ENCODE measurements at places on chromosomes 11 and 22.
A peak's percentile ranks its signal among the peaks of the same experiment; 100 is the strongest.

DNA sequence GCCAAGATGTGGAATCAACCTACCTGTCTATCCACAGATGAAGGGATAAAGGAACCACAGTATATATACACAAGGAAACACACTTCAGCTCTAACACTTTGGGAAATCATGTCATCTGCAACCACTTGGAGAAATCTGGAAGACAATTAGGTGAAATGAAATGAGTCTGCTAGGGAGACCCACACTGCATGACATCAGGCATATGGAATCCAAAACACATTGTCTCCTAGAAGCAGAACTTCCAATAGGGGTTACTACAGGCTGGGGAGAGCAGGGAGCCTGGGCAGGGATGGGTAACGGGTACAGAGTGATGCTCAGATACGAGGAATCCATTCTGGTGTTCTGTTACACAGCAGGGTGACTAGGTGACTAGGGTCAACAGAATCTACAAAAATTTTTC, 18.3 kb downstream of the RGL4 start:
- no peak for DNase-seq

DNA sequence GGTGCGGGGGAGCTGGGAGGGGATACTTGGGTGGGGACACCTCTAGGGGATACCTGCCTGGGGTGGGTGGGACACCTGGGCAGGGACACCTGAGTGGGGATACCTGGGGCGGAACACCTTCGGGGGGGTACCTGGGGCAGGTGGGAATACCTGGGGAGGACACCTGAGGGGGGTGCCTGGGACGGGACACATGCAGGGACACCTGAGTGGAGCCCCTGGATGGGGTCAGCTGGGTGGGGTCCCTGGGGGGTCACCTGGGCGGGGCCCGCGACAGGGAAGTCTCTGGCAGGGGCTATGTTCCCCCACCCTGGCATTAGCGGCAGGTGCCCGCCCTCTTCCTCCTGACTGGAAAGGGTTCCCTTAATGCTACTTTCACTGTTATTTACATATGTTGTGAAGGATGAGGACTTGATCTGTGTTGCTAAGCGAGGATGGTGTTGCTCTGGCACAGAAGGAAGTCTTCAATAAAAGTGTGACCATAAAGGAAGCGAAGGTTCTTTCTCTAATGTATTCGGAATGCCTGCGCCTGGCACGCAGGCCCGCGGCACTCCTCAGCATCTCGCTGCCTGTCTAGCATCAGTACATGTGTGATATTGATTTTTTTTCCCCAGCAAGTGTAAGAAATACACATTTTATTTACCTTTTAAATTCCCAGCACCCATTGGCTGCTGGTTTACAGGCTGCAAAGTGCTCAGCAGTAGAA, 801.7 kb downstream of the BRD1 start:
- DNase-seq: no peak

DNA sequence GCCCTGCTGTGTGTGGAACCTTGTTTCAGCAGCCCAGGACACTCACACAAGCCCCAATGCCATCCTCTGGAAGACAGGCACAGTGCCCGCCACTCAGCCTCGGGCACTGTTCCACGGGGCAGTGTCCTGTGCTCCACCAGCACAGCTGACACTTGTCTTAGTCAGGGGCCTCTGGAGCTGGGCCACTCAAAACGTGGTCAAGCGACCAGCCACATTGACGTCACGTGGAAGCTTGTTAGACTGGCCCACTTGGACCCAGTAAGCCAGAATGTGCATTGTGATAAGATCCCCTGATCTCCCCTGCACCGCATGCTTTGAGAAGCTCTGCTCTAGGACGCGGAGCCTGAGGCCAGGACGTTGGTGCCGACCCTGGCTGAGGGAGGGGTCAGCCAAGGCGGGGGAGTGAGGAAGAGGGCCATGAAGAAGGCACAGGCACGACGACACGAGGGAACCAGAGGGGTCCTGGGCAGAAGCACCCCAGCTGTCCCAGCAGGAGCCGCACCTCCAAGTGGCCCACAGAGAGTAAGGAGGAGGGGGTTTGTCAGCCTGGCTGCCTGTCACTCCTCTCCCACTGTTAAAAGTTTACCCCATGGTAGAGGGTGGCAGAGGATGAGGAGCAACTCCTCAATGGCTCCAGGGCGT, 64.6 kb downstream of the LINC01488 start:
- no peak for DNase-seq

DNA sequence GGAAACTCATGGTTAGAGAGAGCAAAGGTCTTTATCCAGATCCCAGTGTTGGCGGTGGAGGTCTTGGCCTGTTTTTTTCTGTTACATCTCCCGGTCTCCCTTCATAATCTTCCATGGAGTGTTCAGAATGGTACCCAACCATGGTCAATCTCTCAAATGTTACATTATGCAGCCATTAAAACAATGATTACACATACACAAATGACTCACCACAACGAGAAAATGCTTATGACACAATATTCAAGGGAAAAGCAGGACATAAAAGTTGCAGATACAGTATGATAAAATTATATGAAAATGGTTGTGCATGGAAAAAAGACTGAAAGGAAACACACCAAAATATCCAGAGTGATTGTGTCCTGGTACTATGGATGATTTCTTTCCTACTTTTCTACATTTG, 17.8 kb upstream of the CSNK1E start:
- DNase-seq: no peak

DNA sequence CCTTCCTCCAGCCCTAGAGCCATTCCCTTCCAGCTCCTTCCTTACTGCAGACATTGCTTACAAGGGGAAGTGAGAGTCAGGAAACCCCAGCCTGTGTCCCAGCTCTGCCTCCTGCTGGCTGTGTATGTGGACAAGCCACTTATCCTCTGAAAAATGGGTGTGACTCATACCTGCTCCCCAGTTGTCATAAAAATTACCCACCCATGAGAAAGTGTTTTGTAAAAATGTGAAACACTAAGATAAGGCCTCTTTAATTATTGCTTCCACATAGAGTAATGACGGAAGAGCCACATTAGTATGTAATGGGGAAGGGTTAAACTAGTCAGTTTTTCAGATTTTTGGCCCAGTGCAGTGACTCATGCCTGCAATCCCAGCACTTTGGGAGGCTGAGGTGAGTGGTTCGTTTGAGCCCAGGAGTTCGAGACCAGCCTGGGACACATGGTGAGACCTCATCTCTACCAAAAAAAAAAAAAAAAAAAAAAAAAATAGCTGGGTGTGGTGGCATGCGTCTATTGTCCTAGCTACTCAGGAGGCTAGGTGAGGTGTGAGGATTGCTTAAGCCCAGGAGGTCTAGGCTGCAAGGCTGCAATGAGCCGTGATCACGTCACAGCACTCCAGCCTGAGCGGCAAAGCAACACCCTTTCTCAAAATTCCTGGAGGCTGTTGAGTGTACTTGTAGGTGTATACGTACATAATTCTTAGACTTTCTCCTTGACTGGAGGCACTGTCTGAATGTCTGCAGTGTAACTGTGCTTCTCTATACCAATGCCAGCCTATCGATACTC, 84.9 kb downstream of the CTTN start:
- DNase-seq: no peak

- DNase-seq: no peak
Measured at GRCh38 chr11:13668957-13669521, 571 bp downstream of the FAR1 start.

GRCh38 chr11:14202251-14203196, 156.5 kb downstream of the RRAS2 start:
- DNase-seq: no peak

DNA sequence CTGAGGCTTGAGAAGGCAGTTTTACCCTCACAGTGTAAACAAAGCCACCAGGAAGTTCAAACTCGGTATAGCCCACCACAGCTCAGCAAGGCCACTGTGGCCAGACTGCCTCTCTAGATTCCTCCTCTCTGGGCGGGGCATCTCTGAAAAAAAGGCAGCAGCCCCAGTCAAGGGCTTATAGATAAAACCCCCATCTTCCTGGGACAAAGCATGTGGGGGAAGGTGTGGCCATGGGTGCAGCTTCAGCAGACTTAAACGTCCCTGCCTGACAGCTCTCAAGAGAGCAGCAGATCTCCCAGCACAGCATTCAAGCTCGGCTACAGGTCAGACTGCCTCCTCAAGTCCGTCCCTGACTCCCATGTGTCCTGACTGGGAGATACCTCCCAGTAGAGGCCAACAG, 69.7 kb downstream of the TTC28 start:
- no peak for DNase-seq

DNA sequence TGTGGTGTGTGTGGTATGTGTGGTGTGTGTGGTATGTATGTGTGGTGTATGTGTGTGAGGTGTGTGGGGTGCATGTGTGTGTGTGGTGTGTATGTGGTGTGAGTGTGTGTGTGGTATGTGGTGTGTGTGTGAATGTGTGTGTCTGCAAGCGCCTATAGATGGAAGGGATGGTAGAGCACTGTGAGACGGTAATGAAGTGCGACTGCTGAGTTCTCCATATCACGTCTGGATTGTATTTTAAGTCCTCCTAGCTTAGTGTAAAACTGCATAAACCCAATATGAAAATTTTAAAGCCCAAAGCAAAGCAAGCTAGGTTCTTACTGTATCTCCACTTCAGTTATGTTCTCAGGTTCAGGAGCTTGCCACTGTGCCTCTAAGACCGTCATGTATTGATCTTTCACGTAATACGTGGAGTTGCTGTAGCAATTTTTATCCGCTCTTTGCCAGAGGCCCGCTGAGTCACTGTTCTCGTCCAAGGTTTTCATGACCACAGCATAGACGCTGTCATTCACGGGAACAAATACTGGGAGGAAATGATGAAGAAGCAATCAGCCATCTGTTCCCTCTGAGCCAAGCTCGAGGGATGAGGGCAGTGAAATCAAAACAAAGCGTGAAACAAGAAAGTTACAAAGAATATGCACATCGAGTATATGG, 5.5 kb downstream of the PLET1 start:
- peak; percentile 49 for DNase-seq

DNA sequence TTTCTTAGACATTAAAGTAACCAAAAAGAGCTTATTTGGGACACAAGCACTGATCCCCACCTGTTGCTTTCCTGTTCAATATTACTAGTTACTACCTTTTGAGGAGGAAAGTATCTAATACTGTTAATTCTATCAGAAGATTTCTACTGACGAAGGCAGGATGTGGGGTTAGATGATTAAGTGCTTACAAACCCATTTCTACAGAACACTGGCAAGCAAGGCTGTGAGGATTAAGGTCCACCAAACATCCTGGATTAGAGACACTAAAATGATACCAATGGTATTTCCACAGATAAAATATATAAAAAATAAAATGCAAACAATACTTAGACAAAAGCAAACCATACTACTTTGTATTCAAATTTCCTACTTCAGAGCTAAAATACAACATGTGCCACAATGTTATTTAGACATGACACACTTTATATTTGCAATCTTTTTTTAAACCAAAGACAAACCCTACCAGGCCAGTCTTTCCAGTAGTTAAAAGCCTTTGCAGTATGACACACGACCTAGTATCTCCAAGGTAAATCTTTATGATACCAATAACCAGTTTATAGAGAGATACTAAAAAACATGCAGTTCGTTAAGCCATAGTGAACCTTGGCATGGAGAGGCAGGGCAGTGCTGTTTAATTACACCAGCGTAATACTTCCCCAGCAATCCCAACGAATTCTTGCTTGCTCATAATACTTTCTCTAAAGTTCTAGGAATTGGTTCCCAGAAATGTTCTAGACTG, 71.2 kb upstream of the TP53AIP1 start:
- no peak for DNase-seq

GRCh38 chr22:50720301-50721256, 17.4 kb upstream of the ACR start:
- DNase-seq: no peak

Data from pulmonary artery endothelial cell (primary cell).